GM20000 (cell line): ENCODE measurements at places on chromosomes 1 and 21.

- no peak for DNase-seq
Observed at GRCh38 chr1:113046569-113046968, 26.4 kb upstream of the LRIG2 start.

DNA sequence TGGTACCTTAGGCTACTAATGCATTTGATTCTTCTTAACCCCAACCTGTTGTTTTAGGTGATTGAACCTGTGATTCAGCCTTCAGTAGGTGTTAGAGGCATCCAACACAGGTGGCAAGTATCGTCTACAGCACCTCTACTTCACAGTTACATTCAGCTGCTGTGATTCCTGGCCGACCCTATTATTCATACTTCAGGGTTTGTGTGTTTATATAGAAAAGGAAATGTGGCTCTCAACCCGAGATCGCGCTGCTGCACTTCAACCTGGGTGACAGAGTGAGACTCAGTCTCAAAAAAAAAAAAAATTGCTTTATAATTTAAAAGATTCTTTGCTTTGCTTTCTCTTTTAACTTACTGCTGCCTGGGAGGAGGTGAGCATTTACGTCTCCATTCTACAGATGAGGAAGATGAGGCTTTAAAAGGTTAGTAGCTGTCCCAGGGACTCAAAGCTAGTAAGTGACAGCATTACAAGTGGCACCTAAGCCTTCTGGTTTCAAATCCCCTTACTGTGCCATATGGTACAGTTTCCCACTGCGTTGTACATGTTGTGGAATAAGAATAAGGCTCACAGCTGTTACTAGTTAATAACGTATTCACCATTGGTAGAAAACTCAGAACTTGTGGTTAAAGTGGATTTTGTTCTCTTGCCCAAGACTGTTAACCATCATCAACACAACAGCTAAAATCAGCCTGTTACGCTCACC, 9.9 kb upstream of the GPR25 start:
- DNase-seq = no peak

GRCh38 chr1:110384581-110385321, 6.1 kb downstream of the SLC16A4 start:
- DNase-seq = peak; percentile 59

- DNase-seq = peak; percentile 7
Observed at GRCh38 chr1:84166797-84167196, 22.7 kb downstream of the PRKACB start.

- DNase-seq = no peak
Observed at GRCh38 chr1:234585330-234586055, 24.5 kb downstream of the IRF2BP2 start.
